ENCODE measurements at places on chromosomes 11 and 22.
A peak's percentile ranks its signal among the peaks of the same experiment; 100 is the strongest.

- DNase-seq, result no peak
Measured at GRCh38 chr11:74697722-74698121, 33.5 kb downstream of the CHRDL2 start.

DNA sequence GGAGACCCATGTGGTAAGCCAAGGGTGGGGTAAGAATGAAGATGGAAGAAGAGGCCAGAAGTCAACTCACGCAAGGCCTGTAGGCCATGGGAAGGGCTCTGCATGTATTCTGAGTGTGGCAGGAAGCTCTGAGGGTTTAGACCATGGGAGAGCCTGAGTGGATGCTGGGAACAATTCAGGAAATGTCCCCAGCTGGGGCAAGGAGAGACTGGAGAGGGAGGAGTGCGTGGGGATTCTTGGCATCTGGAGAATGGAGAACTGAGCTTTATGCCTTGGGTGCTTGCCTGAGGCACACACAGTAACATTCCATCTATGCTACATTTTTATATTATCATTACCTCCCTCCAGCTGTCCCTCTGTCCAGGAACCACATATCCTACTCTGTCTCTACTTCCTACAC, 50.4 kb upstream of the CD82 start:
- no peak for DNase-seq

- DNase-seq, result no peak
Measured at GRCh38 chr22:37157516-37158285, 8.0 kb upstream of the IL2RB start.

GRCh38 chr11:13261591-13262061, 16.0 kb upstream of the BMAL1 start:
- no peak for DNase-seq

DNA sequence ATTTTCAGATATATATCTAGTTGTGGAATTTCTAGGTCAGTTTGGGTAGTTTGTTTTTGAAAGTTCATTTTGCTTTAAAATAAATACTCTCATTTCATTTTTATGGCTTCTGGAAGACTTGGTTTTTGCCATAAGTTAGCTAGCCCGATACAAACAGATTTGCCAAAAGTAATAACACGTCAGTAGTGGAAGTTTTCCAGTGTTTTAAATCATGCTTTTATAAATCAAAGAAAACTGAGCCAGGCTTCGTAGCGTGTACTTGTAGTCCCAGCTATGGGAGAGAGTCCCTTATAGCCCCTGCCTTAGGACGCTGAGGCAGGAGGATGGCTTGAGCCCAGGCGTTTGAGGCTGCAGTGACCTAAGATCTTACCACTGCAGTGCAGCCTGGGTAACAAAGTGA, 21.7 kb upstream of the MICALL1 start:
- no peak for DNase-seq

- DNase-seq, result no peak
Measured at GRCh38 chr22:30210235-30210909, 36.2 kb downstream of the LIF start.

GRCh38 chr11:2688381-2689231, 11.2 kb downstream of the KCNQ1OT1 start:
- no peak for DNase-seq

- no peak for DNase-seq
Measured at GRCh38 chr11:27011560-27012233, 17.8 kb downstream of the FIBIN start.

DNA sequence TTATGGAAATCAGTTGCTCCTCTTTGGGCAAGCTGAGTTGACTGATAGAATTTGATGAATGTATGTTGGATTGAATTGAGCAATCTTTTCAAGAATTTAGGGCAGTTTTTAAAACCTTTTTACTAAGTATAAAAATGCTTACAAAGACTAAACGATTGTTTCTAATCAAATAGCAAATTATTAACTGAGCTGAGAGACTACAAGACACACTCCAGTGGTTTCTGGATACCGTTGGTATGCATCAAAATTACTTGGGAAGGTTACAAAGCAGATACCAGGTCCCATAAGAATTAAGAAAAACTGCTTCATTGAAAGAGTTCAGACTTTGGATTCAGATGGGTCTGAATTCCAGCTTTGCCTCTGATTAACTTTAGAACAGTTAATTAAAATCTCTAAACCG, 721.4 kb downstream of the FAM181B start:
- no peak for DNase-seq

- DNase-seq, result no peak
Measured at GRCh38 chr11:111729831-111730311, 36.3 kb downstream of the PPP2R1B start.

- DNase-seq, result peak; percentile 56
Measured at GRCh38 chr22:41746567-41747400, 47.5 kb downstream of the MEI1 start.

GRCh38 chr22:36976606-36977005, 42.6 kb downstream of the TST start:
- no peak for DNase-seq

- no peak for DNase-seq
Measured at GRCh38 chr22:42379966-42380537, 52.2 kb downstream of the NFAM1 start.

- no peak for DNase-seq
Measured at GRCh38 chr11:76307396-76307795, 73.5 kb downstream of the THAP12 start.

- no peak for DNase-seq
Measured at GRCh38 chr11:23767576-23767975, 729.3 kb upstream of the LUZP2 start.

DNA sequence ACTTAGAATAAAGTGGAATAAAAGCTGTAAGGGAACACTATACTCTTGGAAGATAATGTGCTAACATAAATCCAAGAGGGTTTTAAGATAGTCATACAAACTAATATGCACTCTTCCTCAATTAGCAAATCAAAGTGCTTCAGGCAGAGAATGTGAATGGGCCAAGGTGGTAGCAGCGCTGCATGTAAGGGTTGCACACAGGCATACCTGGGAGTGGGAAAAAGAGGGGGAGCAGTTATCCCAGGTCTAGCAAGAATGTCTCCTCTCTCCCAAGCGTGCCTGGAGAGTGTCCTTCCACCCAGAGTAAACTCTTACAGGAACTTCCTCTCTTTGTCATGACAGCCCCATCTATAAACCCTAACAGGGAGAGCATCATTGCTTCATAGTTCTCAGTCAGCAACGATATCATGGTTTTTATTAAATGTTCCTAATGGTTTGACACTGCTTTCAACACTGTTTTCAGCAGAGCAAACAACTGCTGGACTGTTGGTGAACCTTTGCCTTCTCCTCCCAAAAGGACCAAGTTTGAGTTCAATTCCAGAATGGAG, 61.6 kb downstream of the SYTL2 start:
- DNase-seq, result no peak

DNA sequence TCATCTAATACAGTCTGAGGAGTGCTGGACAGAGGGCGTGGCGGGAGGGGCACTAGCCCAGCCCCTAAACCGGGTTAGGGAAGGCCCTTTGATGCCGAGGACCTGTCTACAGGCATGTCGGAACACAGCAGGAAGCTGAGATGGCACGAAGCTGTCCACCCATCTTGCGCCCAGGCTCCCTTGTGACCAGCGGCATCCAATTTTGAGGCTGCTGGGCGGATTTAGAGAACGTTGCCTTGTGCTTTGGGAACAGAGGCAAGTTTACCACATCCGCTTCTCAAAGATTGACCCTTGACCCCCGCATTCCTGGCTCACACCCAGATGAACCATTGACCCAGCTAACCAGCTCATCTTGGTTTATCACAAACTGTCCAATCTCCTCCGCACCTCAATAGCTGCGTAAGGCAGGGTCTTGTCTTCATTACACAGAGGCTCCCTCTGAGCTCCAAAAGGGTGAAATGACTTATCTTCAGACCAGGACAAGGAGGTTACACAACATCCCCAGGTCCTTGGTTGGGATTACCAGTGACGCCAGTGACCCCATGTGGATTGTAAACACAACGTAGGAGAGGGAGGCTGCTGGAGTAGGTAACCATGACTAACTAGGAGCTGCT, 4.5 kb downstream of the FAM83F start:
- DNase-seq, result no peak

- DNase-seq, result no peak
Measured at GRCh38 chr11:95968585-95968984, 44.7 kb upstream of the MTMR2 start.

- DNase-seq, result no peak
Measured at GRCh38 chr11:104678408-104678807, 219.9 kb downstream of the CASP12 start.

DNA sequence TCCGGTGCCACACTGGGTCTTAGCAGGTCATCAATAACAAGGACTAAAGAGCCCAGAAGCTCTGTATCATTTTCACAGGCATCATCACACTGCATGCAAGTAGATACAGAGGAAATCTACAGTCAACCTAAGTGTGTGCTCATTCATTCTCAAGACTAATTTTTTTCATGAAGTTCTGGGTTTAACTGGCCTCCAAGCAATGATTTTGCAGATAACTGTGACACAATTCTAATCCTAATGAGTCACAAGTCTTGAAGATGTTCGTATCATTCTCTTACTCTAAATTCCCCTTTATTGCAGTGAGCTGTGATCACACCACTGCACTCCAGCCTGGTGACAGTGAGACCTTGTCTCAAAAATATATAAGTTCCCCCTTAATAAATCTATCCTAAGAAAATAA, 2.5 kb downstream of the OR52W1 start:
- DNase-seq, result no peak

DNA sequence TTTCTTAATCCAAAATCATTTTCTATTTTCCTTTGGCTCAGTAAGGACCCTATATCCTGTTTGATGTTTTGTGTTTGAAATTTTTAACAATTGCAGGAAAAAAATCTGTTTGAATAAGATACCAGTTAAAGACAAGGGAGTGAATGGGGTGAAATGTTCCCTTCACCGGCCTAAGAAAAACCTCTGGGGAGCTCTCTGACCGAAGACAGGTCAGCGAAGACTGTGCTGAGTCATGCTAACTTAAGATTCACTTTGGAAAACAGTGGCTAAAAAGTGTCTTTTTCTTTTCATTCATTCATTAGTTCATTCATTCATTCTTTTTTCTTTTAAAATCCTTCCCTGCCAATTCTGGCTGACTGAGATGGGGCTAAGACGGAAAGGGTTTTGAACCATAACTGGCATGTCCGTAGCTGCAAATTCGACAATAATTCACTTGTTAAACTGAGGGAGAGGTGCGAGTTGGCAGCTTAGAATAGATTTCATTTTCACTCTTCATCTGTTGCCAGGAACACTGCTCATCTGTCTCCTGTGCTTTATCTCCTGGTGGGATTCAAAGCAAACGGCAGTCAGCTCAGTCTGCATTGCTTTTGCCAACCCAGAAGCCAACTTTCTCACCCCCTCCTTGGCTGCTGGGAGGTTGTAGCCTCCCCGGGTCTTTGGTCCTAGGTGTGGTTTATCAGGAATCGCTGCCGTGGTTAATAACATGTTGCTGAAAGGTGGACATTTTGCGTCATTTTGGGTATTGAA, 434.0 kb upstream of the LARGE1 start:
- DNase-seq, result no peak

DNA sequence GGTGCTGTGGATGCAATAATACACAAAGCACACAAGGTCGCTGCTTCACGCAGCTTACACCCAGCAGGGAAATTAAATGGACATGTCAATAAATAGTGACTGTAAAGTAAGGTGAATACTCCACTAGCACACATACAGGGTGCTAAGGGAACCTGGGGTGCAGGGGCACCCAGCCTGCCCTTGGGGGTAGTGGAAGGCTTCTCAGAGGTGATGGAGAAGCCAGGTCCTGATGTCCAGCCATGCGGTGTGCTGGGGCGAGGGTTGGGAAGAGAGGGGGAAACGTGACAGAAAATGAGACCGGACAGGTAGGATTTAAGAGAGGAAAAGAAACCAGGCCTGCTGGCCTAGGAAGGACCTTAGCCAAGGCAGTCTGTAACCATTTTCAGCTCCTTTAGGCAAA, 200.5 kb downstream of the GRIK4 start:
- DNase-seq, result no peak

DNA sequence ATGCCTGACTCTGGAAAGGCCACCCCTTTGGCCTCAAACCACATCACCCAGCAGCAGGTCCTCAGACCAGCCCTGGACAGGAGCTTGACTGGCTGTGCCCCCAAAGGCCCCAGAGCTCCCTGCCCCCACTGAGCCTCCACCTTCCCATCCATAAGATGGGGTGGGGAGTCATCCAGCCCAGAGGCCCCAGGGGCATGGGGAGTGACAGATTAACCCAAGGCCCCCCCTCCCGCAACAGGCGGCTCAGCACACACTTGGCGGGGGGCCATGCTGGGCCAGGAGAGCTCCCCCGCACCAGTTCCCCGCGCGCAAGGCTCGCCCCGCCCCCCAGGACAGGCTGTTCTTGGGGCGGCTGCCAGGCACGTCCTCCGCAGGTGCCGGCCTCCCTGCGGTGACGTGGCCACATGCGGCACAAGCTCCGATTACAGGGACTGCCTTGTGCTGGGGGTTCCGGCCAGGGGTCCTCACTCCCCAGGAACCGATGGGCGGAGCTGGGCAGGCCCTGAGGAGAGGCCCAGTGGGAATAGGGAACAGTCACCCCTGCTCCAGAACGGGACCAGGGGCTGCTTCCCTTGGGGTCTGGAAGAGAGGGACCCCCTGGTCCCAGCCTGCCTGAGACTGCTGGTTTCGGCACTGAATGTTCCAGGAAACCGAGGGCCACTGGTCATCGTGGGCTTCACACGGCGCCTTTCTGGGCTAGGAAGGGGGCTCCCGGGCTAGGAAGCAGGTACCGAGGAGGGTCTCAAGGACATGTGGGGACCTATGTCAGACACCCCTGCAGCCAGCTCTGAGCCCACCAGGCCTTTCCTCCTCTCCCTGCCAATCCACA, 5.1 kb upstream of the CDKN1C start:
- no peak for DNase-seq

- no peak for DNase-seq
Measured at GRCh38 chr11:16404781-16405285, 48.5 kb upstream of the SOX6 start.

DNA sequence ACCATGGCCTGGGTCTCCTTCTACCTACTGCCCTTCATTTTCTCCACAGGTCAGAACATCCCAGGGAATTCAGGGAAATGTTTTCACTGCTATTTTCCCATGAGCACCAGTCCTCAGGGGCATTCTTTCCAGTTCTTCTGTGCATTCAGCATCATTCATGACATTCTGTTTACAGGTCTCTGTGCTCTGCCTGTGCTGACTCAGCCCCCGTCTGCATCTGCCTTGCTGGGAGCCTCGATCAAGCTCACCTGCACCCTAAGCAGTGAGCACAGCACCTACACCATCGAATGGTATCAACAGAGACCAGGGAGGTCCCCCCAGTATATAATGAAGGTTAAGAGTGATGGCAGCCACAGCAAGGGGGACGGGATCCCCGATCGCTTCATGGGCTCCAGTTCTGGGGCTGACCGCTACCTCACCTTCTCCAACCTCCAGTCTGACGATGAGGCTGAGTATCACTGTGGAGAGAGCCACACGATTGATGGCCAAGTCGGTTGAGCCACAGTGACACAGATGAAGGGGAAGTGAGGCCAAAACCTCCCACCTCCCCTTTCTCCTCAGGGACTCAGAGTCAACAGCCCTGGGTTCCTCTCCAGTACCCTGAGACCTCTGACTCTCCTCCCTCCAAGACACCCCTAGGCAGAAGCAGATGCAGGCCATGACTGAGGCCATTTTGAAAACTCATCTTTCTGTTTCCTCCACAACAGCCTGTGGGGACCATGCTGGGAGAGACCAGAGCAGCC, 15.9 kb upstream of the IGLL5 start:
- no peak for DNase-seq
